ENCODE measurements at places on chromosomes 6 and 20.
A peak's percentile ranks its signal among the peaks of the same experiment; 100 is the strongest.

GRCh38 chr6:73491377-73491776 lies 29.5 kb downstream of the EEF1A1 start:
- DNase-seq, result no peak

DNA sequence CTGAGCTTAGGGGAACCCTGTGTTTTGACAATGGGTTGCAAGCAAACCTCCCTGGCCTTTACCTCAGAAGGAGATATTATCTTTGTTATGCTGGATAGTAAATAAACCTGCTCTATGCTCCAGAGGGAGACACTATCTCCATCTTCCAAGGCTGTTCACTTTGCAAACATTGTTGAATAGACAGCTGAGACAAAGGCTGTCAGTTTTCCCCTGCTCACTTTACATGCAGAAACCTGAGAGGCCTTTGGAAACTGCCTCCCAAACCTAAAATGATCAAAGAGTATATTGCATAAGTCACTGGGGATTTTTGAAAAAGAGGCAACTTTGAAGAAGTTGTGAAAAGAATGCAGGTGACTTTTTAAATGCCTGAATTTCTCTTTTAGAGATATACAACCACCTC lies 61.6 kb downstream of the MRAP2 start:
- no peak for DNase-seq

GRCh38 chr6:11585426-11586016 lies 48.0 kb downstream of the TMEM170B start:
- DNase-seq, result peak; percentile 49

GRCh38 chr6:493840-494239 lies 102.3 kb downstream of the IRF4 start:
- no peak for DNase-seq

DNA sequence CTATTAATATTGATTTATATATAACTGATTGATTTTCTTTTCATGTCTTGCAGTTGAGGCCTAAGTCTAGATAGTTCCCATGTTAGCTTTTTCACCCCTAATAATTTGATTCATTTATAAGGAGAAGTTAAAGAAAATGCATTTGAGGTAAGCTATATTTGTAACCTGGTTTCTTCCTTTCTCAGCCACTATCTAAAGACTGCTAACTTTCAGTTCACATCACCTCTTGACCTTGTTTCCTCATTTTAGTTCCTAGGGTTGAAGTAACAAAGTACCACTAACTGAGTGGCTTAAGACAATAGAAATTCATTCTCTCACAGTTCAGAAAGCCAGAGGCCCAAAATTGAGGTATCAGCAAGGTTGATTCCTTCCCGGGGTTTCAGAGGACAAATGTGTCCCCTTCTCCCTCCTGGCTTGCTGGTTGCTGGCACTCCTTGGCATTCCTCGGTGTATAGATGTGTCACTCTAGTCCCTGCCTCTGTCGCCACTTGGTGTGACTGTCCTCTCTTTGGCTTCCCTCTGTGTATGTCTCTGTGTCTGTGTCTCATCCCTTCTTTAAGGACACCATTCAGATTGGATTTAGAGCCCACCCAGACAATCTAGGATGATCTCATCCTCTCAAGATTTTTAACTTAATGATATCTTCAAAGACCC lies 55.9 kb upstream of the C20orf144 start:
- DNase-seq, result no peak

DNA sequence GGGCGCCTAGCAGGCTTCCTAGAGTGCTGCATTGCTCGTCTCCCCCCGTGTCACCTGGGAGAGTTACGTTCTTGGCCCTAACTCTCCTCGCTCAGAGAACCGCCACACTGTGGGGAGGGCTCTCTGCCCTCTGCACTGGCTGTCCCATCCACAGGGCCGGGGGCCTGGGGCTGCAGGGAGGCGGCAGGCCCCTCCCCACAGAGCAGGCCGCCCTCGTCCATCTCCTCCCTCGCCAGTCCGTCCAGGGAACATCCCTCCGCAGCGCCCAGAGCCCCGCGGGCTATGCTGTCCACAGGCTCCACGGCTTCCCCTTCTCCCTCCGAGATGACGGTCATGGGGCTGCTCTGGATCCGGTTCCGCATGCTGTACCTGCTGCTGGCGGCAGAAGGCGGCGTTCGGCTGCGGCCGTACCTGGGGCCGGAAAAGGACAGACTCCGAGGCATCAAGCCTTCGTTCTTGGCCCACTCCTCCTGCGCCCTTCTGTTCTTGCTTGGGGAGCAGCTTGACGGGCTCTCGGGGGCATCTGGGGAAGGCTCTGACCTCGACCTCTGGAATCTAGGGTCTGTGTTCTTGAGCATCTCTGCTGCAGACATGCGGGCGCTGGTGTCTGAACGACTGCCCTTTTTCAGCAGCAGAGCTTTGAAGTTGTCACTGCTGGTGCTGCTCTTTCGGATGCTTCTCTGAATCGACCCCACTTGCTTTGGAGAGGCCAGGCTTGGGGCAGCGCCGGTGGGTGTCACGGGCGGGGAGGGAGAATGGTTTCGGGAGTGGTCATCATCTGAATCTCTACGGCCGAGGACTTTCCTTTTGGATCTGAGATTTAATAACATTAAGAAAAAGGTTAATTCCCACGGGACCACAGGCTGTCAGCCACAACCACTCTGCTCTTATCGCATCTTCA lies 20.2 kb downstream of the HEBP2 start:
- no peak for DNase-seq

DNA sequence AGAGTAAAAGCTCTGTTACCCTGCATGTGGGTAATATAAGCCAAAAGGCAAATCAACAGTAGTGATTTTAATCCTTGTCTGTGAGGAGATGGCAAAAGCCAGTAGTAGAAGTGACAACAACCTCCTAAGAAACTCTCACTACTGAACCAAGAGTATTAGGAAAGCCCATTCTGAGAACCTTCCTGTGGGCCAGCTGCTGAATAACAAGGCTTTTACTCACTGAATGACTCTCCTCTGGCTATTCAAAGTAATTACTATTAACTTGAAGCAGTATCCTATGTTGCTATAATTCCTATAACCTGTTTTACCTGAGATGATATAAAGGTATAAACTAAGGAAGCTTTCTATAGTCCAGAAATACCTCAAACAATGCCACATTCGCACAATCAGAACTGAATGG lies 55.1 kb downstream of the CHD6 start:
- no peak for DNase-seq

DNA sequence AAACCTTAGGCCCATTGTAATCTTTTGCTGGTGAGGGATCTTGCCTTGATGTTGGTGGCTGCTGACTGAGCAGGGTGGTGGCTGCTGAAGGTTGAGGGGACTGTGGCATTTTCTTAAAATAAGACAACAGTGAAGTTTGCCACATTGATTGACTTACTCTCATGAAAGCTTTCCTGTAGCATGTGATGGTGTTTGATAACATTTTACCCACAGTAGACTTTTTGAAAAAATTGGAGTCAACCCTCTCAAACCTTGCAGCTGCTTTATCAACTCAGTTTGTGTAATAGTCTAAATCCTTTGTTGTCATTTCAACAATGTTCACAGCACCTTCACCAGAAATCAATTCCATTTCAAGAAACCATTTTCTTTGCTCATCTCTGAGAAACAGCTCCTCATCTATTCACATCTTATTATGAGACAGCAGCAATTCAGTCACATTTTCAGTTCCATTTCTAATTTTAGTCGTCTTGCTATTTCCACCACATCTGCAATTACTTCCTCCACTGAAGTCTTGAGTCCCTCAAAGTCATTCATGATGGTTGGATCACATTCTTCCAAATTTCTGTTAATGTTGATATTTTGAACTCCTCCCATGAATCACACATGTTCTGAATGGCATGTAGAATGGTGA lies 37.2 kb downstream of the CST9L start:
- no peak for DNase-seq

DNA sequence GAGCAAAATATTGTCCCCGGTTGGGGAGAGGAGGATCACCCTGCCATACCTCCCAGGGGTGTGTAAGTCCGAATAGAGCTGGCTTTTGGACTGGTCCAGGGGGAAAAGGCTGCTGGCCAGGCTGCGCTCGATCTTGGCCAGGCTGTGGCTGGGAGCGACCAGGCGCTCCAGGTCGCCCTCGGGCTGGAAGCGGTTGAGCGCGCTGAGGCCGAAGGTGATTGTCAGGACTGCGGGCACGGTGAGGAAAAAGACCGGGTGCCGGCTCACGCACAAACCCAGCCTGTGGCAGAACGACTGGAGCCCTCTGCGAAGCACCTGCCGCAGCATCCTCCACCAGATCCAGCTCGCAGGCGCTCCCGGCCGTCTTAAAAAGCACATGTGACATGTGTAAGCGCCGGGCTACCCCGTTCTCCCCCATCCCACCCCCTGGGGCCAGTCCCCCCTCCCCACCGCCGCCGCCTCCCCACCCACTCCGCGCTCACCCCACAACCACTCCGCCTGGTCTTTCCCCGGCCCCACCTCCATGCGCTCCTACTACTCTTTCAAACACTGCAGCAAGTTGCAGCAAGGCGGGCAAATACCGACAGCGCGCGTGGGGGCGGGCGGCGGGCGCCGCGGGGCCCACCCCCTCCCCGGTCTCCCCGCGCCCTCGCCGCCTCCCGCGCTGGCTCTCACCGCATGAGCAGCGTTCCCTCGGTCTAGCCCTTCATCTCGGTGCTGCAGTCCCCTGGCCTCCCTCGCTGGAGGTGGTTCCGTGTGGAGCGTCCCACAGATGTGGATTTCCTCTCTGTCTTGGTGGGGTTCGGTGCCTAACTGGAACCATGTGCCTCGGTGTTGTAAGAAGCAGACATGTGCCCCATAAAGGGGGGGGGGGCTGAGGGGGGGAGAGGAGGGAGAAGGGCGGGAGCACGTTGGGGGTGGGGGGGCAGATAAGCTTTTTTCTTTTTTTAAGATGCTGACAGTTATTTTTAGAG lies 42.4 kb downstream of the PTCHD4 start:
- peak; percentile 15 for DNase-seq

- no peak for DNase-seq
These were observed 4.6 kb upstream of the LSM14B start for GRCh38 chr20:62117658-62118057.

- no peak for DNase-seq
These were observed 674.2 kb upstream of the FLRT3 start for GRCh38 chr20:15011631-15012030.

GRCh38 chr6:25327432-25327831 lies 48.3 kb downstream of the CARMIL1 start:
- DNase-seq, result peak; percentile 52

- DNase-seq, result no peak
These were observed 24.6 kb upstream of the CCDC167 start for GRCh38 chr6:37524025-37524969.

DNA sequence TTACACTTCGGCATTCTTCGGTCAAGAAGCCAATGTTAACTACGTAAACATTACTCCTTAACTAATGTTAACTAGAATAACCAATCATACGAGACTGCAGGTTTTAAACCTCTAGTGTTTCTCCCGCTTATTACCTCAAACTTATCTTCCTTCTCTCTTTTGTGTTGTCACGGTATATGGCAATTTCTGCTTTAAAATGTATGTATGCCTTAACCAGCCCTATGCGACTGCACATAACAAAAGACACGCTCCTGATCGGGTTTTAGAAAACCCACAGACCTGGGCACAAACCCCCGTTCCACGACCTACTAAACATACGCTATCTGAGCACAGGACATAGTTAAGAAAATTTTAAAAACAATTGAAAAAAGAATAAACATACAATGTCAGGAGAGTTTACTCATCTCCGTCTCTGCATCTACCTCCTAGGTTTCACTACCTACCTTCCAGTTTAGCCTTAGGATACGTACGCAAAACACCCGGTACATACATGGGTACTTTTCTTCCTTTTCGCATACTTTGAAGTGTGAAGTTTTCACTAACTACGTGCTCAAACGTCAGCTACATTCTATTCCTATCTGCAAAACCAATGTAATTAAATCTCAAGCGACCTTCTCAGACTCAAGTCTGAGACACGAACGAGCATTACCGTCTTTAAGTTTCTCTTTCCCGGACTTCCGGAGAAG lies 1.1 kb downstream of the CD164 start:
- peak; percentile 45 for DNase-seq

- peak; percentile 39 for DNase-seq
These were observed 62.0 kb downstream of the DLGAP4 start for GRCh38 chr20:36367907-36368799.
